ENCODE measurements at places on chromosomes 6 and 20.

DNA sequence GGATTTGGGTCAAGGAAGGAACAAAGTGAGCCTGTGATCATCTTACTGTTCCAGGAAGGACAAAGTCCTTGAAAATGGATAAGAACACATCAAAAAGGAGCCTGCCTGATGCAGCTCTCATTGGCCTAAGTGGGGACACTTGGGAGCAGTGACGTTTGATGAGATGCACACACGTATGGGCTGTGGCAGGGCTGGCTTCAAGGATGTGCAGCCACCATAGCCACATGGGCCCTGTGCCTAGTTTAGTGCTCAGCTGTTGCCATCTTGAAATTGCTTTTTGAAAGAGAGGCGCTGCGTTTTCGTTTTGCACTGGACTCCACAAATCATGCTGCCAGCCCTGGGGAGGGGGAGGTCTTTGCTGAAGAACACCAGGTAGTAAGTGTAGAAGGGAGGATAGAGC lies 6.6 kb upstream of the NPEPL1 start:
- no peak for DNase-seq

- DNase-seq: no peak
Measured at GRCh38 chr6:131400054-131400778, 172.8 kb upstream of the ARG1 start.

DNA sequence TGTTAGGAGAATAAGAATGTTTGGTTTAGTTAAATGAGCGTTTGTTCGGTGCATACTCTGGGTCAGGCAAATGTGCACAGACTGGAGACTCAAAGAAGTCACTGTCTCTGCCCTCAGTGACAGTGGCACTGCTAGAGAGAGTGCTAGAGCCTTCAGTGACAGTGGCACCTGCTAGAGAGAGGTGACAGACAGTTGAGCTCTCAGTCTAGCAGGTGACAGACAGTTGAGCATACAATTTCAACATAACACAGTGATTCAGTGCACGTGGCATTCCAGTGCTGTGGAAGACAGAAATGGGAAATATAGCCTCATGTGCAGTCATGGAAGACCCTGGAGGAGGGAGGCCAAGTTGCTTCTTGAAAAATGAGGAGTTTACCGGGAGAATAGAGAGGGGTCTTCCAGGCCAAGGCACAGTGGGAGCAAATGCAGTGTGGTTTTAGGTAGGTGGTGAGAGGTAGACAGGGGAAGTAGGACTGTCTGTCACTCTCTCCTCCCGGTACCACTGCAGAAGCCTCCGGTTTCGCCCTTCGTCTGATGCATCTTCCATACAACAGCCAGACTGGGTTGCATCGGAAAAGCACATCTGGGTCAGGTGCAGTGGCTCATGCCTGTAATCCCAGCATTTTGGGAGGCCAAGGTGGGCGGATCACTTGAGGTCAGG lies 107.9 kb upstream of the CLDN20 start:
- no peak for DNase-seq

DNA sequence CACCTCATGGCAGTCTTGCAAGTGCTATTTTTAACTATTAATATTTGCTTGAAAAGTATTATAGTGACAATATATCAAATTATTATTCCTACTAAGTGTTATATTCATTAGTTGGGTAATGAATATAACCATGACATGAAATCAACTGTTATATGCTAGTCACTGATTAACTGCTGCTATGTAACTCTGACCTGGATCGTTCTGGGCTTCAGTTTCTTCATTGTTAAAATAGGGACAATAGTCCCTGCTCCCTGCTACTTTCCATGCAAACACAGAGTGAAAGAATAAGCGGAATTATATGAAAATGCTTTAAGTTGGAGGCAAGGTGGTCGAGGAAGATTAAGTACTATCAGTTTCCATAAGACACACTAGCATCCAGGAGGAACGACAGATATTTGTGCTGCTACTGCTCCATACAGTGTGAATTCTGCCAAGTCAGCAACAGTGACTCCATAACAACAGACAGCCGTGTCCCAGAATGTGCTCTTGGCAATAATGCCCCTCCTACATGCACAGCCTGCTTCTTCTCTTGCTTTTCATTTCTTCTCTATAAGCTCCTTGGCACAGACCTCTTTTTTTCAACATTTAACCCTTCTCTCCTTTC lies 107.2 kb downstream of the CHD6 start:
- DNase-seq: no peak

- no peak for DNase-seq
Measured at GRCh38 chr6:156988276-156989158, 211.3 kb downstream of the ARID1B start.

DNA sequence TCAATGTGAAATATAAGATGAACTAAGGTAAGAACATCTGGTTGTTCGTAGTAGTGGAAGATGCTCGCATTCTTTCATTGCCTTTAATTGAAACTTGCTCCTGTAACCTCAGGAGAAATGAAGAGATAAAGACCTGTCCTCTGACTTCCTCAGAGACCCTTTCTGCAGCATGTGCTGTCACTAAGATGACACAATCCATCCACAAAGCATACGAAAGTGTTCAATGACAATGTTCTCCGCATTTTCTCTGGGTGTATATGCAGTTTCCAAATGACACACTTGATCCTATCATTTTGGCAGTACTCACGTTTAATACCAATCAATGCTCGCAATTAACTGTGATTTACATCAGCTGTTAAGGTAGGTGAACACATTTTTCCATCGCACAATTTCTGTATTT lies 65.8 kb downstream of the PRL start:
- DNase-seq: no peak

- DNase-seq: peak; percentile 88
Measured at GRCh38 chr20:5844063-5844681, 94.0 kb downstream of the SHLD1 start.

DNA sequence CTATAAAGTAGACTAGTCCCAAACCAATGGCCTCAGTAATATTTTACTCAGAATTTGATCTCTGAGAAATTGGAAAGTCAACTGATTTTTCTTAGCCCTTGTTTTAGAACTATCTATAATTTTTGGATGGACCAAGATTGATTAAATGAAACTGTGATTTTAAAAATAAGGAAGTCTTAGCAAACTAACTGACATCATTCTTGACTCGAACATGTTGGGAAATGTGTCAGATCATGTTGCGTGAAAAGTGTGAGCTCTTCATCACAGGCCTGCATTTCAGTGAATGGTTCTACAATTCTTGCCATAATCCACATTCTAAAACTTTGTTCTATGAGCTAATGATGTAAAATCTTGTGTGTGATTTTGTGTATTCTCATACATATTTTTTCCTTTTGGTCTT lies 11.0 kb downstream of the TNFAIP3 start:
- DNase-seq: no peak

DNA sequence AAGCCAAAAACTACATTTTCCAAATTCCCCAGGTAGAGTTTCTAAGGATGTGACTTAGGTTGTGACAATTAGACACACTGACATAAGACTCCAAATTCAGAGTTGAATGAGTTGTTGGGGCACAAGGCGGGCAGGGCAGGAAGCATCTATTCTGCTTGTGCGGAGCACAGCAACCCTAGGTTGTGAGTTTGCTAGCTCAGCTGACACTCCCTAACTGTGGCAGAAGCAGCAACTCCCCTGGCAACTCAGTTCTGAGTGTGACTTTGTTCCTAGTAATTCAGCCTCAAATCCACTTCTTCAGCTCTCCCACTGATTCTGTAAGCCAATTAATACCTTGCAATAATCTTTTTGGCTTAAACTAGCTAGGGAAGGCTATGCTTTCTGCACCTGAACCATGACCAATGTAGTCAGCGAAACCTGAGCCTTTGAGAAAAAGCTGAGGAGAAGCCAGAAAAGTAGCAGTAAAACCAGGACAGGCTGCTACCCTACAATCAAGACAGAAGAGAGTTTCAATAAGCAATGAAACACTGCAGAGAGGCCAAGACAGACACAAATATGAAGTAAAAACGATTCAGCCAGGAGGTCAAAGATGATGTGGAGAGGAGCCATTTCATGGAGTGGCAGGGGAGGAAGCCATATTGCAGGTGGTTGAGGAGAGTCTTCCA lies 30.0 kb upstream of the PAQR8 start:
- no peak for DNase-seq

DNA sequence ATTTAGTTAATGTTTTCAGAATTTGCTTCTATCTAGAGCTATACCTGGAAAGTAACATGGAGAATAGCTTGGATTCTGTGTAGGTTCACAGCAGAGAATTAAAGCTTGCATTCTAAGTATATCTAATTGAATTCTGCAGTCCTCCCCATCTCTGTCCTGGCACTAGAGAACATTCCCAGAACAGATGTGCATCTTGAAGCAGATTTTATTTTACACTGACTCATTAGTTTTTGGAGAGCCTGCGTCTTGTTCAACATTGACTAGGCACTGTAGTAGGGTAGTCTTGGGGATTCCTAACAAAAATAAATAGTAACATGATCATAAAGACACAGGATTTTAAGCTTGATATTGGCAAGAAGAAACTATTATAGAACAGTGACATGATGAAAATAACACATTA lies 36.2 kb upstream of the BAG2 start:
- no peak for DNase-seq

DNA sequence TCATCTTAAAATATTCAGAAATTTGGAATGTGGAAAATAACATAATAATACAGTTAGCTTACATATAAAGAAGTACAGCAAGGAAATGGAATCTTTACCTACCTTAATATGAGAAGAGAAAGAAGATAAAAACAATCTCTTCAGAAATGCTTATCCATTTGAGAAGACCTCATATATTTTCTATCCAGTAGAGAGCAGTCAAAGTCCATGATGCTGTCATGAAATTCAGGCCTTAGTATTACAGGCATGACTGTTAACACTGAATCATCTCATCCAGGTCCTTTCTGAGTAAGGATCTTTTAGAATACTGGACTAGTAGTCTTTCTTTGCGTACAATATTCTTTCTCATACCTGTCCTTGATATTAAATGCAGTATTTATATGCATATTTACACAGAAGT lies 713.4 kb downstream of the CD109 start:
- DNase-seq: no peak

DNA sequence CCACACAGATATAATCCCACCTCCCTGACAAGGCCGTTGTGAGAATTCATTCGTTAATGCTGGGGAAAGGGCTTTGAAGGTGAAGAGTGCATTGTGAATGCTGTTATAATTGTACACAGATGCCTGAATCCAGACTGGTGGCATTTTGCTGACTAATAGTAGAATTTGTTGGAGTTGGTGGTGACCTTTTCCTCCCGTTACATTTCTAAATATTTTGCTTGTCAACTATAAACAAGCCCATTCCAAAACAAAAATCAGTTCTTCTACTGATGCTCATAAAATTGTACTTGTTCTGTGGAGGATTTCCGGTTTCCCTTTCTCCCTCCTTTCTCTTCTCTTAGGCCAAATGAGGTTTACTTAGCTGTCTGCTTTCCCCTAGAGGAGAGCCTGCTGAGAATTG lies 253.1 kb upstream of the SUPT3H start:
- no peak for DNase-seq

DNA sequence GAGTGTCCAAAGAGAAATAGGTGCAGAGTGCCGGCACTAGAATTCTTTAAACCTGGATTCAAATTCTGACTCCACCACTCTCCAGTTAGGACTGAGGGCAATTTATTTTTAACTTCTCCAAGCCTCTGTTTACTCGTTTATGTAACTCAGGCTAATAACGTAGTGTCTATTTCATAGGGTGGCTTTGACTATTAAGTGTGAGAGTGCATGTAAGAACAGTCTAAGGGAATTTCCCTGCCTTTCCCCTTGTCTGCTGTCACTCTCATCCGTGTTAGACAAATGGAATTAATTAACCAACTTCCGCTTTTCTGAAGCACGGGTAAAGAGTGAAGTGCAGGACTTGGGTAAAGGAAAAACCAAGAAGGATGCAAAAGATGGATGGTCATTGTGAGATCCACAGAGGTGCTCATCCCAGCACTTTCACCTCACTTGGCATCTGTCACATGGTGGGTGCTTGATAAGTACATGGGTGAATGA lies 4.1 kb upstream of the ZKSCAN8 start:
- DNase-seq: peak; percentile 7

GRCh38 chr6:26126394-26127235 lies 39.4 kb downstream of the HFE start:
- DNase-seq: no peak

DNA sequence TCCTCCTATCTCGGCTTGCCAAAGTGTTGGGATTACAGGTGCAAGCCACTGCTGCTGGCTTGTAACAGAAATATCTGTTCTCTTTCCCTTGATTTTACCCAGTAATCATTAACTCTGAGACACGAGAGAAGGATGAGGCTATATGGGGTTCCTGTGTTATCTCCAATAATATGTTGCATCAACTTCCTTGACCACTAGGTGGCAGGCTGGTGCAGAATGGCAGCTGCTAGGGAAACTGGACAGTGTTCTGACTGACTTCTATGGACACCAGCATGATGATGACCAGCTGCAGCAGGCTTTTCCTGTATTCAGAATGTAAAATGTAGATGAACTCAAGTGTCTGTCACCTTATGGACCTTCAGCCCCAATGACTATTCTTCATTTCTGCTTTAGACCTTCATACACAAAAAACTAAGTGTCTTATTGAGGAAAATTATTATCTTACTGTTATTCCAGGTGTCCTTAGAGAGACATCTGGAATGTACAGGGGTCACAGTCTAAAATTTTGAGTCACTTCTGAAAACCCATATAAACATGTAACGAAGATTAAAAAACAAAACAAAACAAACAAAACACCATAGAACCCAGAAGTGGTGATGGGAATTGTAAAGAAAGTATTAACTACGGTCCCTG lies 20.4 kb upstream of the CD109 start:
- DNase-seq: peak; percentile 10

GRCh38 chr6:128333581-128334223 lies 186.7 kb downstream of the PTPRK start:
- no peak for DNase-seq

- DNase-seq: no peak
Measured at GRCh38 chr20:38843346-38843745, 37.8 kb downstream of the PPP1R16B start.

GRCh38 chr6:163010145-163010544 lies 282.4 kb downstream of the PACRG start:
- DNase-seq: no peak

DNA sequence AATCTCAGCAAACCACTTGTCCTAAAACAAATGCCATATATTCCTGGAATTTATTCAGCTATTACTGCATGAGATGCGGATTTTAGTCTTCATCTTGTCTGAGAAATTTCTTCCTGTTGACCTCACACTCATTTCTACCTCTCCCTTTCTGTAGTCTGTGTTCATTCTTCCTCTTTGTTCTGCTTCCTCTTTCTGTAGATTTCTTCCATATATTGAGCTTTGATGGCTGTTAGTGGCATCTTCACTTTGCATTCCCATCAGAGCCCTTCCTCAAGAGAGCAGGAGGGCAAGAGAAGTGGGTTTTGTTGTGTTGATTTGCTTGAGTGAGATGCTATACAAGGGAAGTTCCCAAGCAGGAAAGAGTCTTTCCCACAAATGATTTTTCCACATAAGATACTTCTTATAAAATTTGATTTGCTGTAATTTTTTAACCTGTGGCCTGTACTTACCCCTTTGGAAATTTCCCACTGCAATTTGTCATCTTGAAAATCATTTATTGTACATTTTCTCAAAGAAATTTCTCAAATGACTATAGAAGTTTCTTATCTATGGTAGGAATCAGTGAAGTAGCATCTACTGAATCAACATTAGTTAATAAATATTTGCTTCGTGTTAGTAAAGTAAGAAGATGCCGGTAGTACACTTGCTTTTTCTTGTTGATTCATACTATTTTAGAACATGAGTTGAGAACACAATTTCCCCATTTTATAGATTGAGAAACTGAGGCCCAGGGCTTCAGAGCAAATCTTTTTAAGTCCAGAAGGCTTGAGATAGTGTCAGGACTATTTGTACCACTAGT lies 43.8 kb downstream of the MAP3K4 start:
- no peak for DNase-seq

GRCh38 chr6:14711704-14712379 lies 534.0 kb upstream of the JARID2 start:
- no peak for DNase-seq

Measured in bone marrow (tissue), 2 donors.